ENCODE measurements at places on chromosomes 4 and X.

GRCh38 chrX:84165711-84166110 is 22.3 kb downstream of the RPS6KA6 start:
- DNase-seq = no peak

DNA sequence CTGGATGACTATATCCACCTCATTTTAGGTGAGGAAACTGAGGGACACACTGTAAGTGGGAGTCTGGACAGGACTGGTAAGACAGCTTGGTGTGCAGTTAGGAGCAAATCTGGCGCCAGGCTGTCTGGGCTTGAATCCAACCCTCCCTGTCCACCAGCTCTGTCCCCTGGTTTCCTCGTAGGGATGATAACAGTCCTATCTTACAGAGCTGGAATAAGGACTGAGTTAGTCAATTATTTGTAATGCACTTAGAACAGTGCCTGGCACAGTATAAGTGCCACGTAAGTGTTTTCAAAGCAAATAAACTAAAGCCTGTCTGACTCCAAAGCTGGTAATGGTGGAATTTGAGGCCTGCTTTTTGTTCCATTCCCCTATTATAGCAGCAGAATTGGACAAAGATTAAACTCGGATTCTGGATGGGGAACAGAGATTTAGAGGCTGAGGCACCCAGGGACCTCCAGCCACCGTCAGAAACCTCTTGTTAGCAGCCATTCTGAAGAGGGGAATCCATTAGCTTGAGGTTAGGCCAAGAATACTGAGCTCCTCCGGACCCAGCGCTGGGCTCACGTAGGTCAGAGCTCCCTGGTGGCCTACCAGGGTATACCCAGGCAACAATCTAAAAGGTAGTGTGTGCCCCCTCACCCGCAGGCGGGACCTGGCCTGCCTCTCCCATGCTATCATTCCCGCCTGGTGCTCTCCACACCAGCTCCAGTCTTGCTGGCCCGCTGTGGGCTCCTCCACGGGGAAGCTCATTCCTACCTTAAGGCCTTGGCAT is 102.1 kb downstream of the UCHL1 start:
- DNase-seq = no peak

DNA sequence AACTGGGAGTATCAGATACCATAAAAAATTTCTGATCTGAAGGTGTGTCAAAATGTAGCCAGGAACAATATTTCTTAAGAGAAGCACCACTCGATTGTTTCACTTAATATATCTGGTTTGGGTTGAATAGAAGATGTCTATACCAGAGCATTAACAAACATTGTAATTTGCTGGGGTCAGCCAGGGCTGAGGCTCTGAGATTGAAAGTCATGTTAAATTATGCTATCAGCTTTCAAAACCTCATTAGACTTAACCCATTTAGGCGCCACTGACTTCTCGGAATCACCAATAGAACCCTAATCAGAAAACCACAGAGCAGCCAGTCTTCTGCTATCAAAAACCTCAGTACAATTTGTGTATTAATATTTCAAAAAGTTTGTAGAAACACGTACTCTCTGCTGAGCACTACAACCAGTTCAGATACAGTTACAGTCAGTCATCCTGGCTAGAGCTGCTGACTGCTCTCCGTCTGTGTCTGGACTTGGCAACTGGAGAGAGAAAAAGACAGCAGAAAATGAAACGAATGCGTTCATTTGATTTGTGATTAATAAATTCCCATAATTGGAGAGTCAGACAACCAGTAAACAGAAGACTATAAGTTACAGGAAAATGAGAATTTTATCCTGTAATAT is 848.6 kb upstream of the PABPC4L start:
- DNase-seq = no peak

DNA sequence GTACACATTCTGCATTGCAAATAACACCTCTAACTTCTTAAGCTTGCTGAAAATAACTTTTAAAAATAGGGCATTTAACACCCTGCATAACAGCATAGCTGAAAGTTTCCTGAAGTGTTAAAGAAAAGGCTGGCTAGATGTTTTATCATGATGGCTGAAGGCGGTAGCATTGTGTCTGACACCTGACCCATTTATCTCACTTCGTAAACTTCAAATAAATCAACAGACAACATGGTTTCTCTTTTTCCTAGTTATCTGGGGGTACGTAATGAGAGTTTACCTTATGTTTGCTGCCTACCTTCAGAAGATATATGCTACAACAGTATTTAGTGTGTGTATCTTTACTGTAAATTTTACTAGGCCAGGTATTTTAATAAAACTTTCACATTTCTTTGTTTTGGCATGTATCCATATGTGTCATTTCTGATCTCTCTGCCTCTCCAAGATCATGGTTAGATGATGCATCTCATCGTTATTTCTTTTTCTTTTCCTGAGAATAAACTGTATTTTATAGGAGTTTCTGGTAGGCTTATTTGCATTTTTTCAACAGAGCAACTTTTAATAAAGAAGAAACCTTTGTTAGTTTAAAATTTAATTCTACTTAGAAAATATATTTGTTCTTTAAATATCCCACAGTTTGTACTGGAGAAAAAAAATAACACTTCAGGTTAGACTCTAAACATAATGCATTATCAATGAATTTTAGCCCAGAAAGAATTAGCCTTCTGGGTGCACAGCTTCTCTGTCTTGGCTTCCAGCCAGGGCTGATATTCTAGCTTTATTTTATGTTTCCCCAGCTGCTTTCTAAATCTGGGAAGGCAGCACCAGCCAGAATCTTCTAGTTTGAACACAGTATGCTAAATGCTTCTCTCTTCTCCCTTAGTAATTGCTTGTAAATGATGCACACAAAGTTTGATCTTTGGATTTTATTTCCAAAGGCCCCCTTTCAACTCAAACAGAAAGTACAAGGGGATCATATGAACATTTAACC is 2.9 kb downstream of the NDST4 start:
- DNase-seq = no peak

DNA sequence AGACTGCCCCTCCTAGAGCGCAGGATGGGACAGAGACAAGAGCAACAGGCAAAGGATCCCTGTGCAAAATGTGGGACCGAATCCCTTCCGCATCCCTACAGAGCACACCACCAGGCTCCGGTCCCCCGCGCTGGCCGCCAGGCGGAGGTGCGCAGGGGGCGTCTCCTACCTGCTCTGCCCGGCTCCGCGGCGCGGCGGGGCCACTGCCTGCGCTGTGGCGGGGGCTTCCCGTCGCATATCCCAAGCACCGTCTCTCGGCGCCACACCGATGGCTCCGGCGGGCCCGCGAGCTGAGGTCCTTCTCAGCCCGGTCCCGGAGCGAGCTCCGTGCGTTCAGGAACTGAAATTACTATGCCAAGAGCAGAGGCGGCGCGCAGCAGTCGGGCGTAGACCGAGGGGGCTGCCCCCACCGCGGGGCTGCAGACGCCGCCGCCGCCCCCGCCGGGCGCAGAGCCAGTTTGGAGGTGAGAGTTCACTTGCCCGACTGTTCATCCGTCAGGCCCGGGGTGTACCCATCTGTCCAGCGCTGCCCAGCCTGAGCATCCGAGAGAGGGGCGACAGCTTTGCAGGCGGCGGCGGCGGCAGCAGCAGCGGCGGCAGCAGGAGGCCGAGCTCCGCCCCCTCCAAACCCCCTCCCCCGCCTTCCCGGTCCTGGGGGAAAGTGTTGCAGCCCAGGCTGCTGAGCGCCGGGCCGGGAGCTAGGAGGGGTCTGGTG is at the start of gene GPRIN3:
TSS of gene GPRIN3 (minus strand) at position 355 of the 715 bp plus-strand sequence. CDS start 57,690 bp downstream, outside the sequence.
- peak; percentile 51 for DNase-seq
